H9 (cell line): ENCODE measurements at places on chromosomes 13 and 19. TPM values are rescaled to one million over a fixed set of nuclear protein-coding genes. Genes with fewer than 3 reads are reported as not detected.

- no peak for DNase-seq
- H3K27me3 ChIP-seq, result no peaks in the 10 kb centered on the region
- peak overlapping the region; percentile 88 for H3K4me3 ChIP-seq
- peak overlapping the region; percentile 51 for H3K27ac ChIP-seq
- H3K4me1 ChIP-seq, result peaks cover 8% of the 10 kb centered on the region; the same call in 1 of the 2 replicates
Measured at GRCh38 chr19:18322318-18322758, 538 bp downstream of the LSM4 start.

DNA sequence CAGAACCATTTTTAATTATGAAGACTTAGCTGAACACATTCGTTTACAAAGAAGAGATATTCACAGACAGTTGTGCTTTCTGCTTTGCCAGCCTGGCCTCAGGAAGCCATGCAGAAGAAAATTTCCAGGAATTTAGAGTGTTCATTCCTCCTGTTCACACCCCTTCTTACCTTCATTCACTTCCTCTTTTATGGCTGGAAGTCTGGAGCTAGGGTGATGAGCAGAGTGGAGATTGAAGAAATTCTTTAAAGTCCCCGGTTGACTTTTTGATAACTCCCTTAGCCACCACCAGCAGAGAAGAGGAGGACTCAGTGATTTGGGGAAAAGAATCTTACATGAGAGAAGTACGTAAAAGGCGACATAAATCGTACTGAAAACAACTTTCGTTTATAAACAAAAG lies 263.6 kb upstream of the TSHZ3 start:
- H3K4me1 ChIP-seq, result no peaks in the 10 kb centered on the region
- no peak for DNase-seq
- H3K27me3 ChIP-seq, result no peaks in the 10 kb centered on the region
- H3K36me3 ChIP-seq, result no peaks in the 10 kb centered on the region

- no peak for DNase-seq
- H3K4me1 ChIP-seq, result no peaks in the 10 kb centered on the region
- H3K4me3 ChIP-seq, result no peak overlapping the region
- no peak overlapping the region for H3K27ac ChIP-seq
- peaks cover 61% of the 10 kb centered on the region for H3K27me3 ChIP-seq
- no peaks in the 10 kb centered on the region for H3K36me3 ChIP-seq
Measured at GRCh38 chr19:1468821-1469254, 10.2 kb downstream of the C19orf25 start.

DNA sequence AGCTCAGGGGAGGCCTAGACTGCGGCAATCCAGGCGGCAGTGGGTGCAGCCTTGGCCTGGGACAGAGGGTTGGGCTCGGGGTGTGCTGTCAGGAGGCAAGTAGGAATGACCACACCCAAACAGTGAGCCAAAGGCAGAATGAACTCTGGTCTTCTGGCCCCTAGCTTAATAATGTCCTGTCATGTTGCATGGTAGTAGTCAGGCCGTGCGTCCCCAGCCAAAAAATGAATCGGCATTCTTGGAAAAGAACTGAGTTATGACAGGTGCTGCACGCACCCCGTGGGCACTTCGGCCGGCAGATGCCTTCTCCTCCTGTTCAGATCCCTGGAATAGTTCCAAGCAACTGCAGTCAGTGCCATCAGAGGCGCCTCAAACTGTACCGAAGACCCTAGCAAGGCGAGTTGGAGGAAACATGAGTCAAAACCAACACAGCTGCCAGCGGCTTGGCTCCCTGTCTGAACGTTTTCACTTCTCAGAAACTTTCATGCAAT lies 55.9 kb downstream of the ATP7B start:
- no peak for DNase-seq
- no peaks in the 10 kb centered on the region for H3K4me1 ChIP-seq
- H3K4me3 ChIP-seq, result no peak overlapping the region
- no peaks in the 10 kb centered on the region; the same call in 2 of the 3 replicates for H3K36me3 ChIP-seq
- H3K27me3 ChIP-seq, result no peaks in the 10 kb centered on the region
- H3K27ac ChIP-seq, result no peak overlapping the region

GRCh38 chr19:30106417-30107095 lies 164.5 kb downstream of the URI1 start:
- H3K4me3 ChIP-seq, result no peak overlapping the region
- no peak overlapping the region for H3K27ac ChIP-seq
- DNase-seq, result no peak
- no peaks in the 10 kb centered on the region for H3K4me1 ChIP-seq
- peaks cover 2% of the 10 kb centered on the region; the same call in 1 of the 3 replicates for H3K36me3 ChIP-seq
- H3K27me3 ChIP-seq, result no peaks in the 10 kb centered on the region

GRCh38 chr19:55594996-55595545 lies 4.2 kb downstream of the FIZ1 start:
- peaks cover 36% of the 10 kb centered on the region for H3K36me3 ChIP-seq
- H3K27me3 ChIP-seq, result no peaks in the 10 kb centered on the region

DNA sequence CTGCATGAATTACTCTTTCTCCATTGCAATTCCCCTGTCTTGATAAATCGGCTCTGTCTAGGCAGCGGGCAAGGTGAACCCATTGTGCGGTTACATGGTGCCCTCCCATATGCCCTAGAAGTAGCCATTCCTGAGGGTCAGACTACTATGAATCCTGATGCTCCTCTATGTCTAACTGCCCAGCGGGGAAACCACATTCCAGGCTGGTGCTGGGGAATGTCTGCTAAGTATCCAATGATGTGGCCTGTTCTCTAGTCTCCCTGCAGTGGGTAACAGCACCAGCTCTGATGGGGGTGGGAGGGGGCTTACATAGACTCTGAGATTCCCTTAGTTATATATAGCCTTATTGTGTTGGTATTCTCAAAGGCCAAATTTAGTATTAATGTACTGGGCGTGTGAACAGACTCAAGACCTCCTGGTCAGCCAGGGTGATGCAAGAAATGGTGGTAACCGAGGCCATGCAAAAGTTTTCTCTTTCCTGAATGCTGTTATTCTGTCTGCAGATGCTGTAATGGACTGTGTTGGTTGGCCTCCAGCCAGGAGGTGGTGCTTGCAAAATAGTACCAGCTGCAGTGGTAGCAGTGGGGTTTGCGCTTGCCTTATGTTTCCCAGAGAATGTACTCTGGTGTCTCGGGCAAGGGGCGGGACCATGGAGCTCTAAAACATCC lies 564.8 kb upstream of the SLITRK1 start:
- H3K4me3 ChIP-seq, result no peak overlapping the region
- H3K27ac ChIP-seq, result no peak overlapping the region
- H3K36me3 ChIP-seq, result no peaks in the 10 kb centered on the region

LIG1 gene
- total RNA-seq, result 115 TPM in 2 replicates

DENND1C gene
- 2.4 TPM in 2 replicates for total RNA-seq

DNA sequence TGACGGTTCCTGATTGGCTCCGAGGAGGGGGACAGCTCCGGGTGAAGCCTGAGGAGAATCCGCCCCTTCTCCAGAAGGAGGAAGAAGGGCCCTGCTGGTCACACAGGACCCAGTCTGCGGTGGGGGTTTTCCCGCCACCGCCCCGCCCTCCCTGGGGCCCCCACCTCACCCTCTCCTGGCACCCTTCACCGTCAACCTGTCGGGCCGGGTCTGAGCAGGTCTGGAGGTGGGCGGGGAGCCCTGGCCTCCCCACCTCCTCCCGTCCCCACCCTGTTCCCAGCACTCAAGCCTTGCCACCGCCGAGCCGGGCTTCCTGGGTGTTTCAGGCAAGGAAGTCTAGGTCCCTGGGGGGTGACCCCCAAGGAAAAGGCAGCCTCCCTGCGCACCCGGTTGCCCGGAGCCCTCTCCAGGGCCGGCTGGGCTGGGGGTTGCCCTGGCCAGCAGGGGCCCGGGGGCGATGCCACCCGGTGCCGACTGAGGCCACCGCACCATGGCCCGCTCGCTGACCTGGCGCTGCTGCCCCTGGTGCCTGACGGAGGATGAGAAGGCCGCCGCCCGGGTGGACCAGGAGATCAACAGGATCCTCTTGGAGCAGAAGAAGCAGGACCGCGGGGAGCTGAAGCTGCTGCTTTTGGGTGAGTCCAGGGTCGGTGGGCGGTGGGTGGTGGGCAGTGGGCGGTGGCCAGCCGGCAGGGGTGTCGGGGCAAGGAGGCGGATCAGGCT lies at the start of gene GNA15:
GNA15 (plus strand) TSS at position 73 of the 723 bp plus-strand sequence; CDS start at position 491, 418 bp downstream.
- H3K4me3 ChIP-seq, result no peak within 1 kb of the TSS
- no peak within 1 kb of the TSS for H3K27ac ChIP-seq
- no peak for DNase-seq

GRCh38 chr19:3479834-3480215 lies 500 bp downstream of the SMIM24 start:
- no peaks in the 10 kb centered on the region for H3K27me3 ChIP-seq
- no peaks in the 10 kb centered on the region for H3K36me3 ChIP-seq
- no peak overlapping the region for H3K27ac ChIP-seq
- H3K4me1 ChIP-seq, result no peaks in the 10 kb centered on the region
- 0 out of 3 replicates have a peak overlapping the region, but pooled peaks have one; percentile 44 for H3K4me3 ChIP-seq

ZBTB32 gene
- total RNA-seq, result 0.13 TPM in 1 of 2 replicates, not detected in the other

GRCh38 chr13:91154558-91155353 lies 192.7 kb upstream of the MIR17HG start:
- no peak overlapping the region for H3K4me3 ChIP-seq
- H3K27me3 ChIP-seq, result no peaks in the 10 kb centered on the region
- no peaks in the 10 kb centered on the region for H3K36me3 ChIP-seq
- peak overlapping the region; percentile 68 for H3K27ac ChIP-seq
- no peak for DNase-seq
- peaks cover 10% of the 10 kb centered on the region for H3K4me1 ChIP-seq

ZNF71 gene
- total RNA-seq, result 7.2 TPM in 2 replicates

GRCh38 chr13:113744197-113745000 lies 14.6 kb upstream of the TMEM255B start:
- H3K27me3 ChIP-seq, result no peaks in the 10 kb centered on the region

EDNRB gene
- total RNA-seq, result 6.6 TPM in 2 replicates

- peaks cover 8% of the 10 kb centered on the region; the same call in 1 of the 2 replicates for H3K4me1 ChIP-seq
- H3K4me3 ChIP-seq, result no peak overlapping the region
- H3K27me3 ChIP-seq, result no peaks in the 10 kb centered on the region
- DNase-seq, result no peak
- H3K36me3 ChIP-seq, result no peaks in the 10 kb centered on the region; the same call in 2 of the 3 replicates
Measured at GRCh38 chr13:33218020-33218419, 67.5 kb downstream of the STARD13 start.

TMPRSS9 gene
- total RNA-seq, result 0.24 and 0.33 TPM in 2 replicates

CGB3 gene
- total RNA-seq, result 0.46 TPM in 1 of 2 replicates, not detected in the other

DNA sequence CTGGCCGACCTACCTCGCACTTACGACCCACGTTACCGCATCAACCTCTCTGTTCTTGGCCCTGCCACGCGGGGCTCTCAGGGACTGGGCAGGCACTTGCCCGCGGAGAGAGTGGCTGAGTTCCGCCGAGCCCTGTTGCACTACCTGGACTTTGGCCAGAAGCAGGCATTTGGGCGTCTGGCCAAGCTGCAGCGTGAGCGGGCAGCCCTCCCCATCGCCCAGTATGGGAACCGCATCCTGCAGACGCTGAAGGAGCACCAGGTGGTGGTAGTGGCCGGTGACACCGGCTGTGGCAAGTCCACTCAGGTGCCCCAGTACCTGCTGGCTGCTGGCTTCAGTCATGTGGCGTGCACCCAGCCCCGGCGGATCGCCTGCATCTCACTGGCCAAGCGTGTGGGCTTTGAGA lies 4.2 kb downstream of the DHX34 start:
- no peaks in the 10 kb centered on the region for H3K27me3 ChIP-seq
- no peak overlapping the region for H3K27ac ChIP-seq
- H3K36me3 ChIP-seq, result peaks cover 61% of the 10 kb centered on the region
- DNase-seq, result no peak

DNA sequence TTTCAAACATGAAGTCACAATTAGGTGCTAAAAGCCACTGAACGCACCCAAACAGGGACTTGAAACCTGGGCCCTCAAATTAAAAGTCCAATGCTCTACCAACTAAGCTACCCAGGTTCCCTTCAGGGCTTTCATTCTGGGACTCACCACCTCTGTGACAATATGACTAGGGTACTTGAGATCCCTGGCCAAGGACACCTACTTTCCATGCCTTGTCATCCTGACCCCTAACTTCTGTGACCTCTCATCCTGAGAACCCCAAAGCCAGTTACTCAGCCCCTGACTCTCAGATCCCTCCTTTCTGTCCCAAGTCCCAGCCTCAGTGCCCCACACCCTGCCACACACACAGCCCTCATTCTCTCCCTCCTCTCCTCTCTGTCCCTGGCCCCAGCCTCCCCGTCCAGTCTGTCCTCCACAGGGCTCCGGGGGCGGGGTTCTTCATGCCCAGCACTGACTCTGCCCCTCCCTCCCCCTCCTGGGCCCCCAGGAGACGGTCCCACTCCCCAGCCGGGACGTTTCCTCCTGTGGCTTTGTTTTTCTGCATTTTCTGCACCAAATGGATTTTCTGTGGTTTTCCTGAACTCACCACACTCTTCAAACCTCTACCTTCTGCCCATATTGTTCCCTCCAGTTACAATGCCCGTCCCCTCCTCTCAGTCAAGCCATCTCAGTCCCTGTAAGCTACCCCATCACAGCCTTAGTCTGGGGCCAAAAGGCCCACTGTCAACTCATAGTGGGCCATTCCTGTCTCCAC lies 7.0 kb downstream of the RCN3 start:
- H3K27me3 ChIP-seq, result no peaks in the 10 kb centered on the region
- H3K36me3 ChIP-seq, result no peaks in the 10 kb centered on the region; the same call in none of the 2 replicates
- no peak for DNase-seq
- no peaks in the 10 kb centered on the region for H3K4me1 ChIP-seq

OVOL3 gene
- total RNA-seq, result not detected in 2 replicates

DNA sequence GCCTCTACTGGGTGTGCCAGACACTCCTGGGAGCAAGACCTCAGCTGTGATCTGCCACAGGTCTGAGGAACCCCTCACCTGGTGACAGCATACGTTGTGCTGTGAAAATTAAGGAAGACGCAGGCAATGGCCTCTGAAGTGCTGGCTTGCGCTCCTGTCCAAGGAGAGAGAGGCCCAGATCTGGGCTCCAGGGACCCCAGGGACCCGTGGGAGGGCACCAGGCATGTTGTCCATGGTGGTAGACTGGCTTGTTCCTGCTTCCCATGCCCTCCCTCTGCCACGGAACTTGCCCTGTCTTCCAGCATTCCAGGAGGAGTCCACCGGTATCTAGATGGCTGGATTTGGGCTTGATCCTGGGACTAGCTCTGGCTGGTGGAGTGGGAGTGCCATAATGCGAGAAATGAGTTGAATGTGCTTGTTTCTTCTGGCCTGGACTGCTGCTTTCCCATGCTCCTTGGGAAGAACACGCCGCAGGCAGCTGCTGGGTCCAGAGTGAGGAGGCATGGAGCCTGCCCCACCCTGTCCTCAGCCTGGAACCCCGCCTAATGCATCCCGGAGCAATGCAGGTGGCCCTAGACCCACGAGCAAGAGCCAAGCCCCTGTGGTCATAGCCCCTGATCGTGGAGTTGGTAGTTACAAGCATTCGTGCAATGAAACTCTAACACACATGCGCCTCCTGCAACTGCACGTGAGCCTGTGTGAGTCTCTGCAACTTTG lies 190.2 kb downstream of the TEX29 start:
- no peak for DNase-seq
- H3K27ac ChIP-seq, result no peak overlapping the region
- H3K27me3 ChIP-seq, result no peaks in the 10 kb centered on the region
- no peak overlapping the region for H3K4me3 ChIP-seq

OR10H4 gene
- not detected in 2 replicates for total RNA-seq

PSG7 gene
- not detected in 2 replicates for total RNA-seq

GRCh38 chr13:83503424-83503823 lies 378.9 kb downstream of the SLITRK1 start:
- H3K27ac ChIP-seq, result no peak overlapping the region
- DNase-seq, result no peak
- H3K36me3 ChIP-seq, result no peaks in the 10 kb centered on the region
- H3K27me3 ChIP-seq, result no peaks in the 10 kb centered on the region
- H3K4me3 ChIP-seq, result no peak overlapping the region

GRCh38 chr13:107678075-107678689 lies 537.2 kb downstream of the LIG4 start:
- H3K4me3 ChIP-seq, result no peak overlapping the region
- no peaks in the 10 kb centered on the region for H3K4me1 ChIP-seq
- H3K27ac ChIP-seq, result no peak overlapping the region
- no peaks in the 10 kb centered on the region for H3K27me3 ChIP-seq
- DNase-seq, result no peak
- no peaks in the 10 kb centered on the region for H3K36me3 ChIP-seq

ZNF536 gene
- not detected in 2 replicates for total RNA-seq

RXFP2 gene
- total RNA-seq, result not detected in 2 replicates
